ENCODE measurements at places on chromosomes 12 and 14.

GRCh38 chr14:100694579-100695422, 31.9 kb upstream of the DLK1 start:
- no peak for DNase-seq

- peak; percentile 6 for DNase-seq
Measured at GRCh38 chr14:52067873-52068614, 815 bp downstream of the NID2 start.

DNA sequence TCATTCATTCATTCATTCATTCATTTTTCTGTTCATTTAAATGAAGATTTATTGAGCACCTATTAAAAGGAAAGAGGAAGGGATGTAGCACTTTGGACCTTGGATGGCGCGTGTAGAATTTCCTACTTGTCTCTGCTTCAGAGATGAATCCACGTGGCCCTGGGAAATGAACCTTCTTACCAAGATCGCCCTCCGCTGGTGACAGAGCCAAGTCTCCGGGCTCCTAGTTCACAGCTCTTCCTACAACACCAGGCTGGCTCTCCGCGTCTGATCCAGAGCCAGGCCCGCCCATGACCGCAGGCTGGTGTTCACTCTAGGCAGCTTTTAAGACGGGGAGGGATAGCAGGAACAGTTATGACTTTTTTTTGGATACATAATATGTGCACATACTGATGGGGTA, 70.9 kb upstream of the PIWIL1 start:
- DNase-seq = no peak

DNA sequence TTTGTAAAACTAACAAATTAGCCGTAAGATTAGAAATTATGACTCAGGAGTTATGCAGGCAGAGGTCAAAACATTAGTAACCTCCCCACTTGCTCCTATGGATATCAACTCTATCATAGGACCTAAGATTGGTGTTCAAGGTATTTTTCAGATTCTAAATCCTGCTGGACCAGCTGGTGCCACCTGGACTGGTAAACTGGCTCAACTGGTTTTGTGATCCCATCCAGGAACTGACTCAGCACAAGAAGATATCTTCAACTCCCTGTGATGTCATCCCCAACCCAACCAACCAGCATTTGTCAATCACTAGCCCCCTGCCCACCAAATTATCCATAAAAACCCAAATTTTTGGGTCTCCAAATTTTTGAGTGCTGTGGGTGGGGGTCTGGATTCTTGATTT, 98.1 kb upstream of the OR4E1 start:
- DNase-seq = no peak

GRCh38 chr14:100866666-100867630, 36.6 kb downstream of the RTL1 start:
- DNase-seq = no peak

DNA sequence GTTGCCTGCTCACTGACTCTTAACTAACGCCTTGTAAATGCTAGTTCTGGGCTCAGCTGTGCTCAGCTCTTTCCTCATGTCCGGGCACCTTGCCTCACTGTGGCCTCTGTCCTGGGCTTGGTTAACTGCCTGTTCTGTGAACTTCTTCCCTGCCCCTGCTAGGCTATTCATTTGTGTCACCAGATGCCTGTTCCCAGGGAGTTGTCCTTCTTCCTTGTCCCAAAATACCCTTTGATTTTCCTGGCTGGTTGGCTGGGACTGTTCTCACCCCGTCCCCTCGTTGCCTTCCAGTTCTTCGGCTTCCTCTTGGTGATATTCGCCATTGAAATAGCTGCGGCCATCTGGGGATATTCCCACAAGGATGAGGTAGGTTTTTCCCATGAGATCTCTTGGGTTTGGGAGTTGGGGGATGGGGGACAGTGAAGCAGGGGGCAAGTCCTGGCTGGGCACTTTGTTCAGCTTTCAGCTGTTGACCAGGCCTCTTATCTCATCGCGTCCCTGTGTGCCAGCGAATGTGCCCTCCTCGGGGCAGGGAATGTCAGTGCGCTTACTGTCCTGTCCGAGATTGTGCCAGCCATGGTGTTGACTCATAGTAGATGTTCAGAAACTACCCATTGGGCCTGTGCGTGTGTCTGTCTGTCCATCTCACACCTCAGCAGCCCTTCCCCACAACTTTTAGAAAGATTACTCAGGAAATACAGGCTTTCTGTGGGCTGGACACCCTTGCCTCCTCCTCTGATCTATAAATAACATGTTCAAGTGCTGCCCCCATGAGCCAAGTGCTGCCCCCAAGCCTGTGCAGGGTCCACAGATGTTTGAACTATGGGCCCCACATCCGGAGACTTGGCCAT, 33.1 kb downstream of the CD9 start:
- DNase-seq = no peak

DNA sequence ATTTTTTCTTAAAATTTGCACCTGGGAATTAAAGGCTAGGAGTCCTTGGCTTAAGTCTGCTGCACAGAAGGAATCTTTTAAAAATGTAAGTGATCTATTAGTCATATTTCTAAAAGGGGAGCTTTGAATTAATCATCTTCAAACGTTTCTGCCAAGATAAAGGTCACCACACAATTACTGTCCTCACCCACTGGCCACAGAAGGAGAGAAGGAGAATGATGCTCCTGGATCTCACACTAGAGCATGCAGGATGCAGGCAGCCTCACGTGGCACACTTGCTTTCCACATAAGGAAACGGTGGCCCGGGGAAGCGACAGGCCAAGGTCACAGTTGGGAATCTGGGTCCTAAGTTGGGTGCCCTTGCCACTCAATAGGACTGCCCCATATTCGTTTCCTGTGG, 16.9 kb downstream of the PLEKHG7 start:
- no peak for DNase-seq

GRCh38 chr12:94254270-94254669, 105.9 kb downstream of the PLXNC1 start:
- DNase-seq = no peak

DNA sequence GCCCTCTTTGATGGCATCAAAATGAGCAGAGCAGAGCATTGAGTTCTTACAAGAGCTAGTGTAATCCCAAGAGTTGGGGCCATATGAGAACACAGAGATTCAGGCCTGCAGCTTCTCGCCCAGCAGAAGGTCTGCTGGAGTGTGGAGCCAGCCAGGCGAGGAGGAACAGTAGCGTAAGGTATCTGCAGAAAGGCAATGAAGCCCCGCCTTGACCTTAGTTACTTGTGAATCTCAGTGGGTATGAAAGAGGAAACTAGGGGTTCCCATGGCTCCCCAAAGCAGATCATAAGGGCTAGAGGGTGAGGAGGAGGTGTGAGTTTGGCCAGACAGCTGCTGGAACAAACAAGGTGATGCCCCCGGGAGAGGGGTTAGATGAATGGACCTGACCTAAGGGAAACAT, 49.4 kb downstream of the SLC8A3 start:
- no peak for DNase-seq

DNA sequence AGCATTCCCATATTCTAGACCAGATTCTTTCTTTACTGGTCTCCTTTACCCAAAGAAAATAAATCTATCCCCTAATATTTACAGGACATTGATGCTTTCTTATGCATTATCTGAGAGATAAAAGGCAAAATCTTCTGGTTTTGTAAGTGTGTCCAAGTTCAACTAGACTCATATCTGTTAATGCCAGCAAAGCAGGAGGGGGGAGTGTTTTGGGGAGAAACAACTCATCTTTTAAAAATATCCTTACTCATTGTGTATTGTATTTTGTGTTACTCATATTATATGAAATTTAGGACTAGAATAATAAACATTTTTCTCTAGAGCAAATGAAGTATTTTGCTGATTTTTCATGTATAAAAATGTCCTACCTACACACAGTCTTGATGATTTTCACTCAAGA, 54.8 kb downstream of the SAMD4A start:
- DNase-seq = no peak

DNA sequence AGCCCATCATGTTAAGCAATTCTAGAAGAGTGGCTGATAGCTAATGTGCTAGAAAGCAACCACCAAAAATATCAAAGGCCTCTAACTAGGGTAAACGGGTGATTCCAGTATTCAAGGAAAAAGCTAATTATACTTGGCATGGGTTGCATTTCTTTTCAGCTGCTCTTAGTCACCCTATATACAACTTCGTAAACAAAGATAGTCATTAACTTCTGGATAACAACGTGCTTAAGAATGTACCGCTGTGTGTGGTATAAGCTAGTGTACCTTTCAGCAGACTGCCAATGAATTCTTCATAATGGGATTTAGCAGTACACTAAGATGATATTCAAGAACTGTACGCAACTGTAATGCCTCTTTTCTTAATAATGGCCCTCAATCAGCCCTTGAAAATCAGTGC, 42.2 kb upstream of the SLC6A13 start:
- no peak for DNase-seq

DNA sequence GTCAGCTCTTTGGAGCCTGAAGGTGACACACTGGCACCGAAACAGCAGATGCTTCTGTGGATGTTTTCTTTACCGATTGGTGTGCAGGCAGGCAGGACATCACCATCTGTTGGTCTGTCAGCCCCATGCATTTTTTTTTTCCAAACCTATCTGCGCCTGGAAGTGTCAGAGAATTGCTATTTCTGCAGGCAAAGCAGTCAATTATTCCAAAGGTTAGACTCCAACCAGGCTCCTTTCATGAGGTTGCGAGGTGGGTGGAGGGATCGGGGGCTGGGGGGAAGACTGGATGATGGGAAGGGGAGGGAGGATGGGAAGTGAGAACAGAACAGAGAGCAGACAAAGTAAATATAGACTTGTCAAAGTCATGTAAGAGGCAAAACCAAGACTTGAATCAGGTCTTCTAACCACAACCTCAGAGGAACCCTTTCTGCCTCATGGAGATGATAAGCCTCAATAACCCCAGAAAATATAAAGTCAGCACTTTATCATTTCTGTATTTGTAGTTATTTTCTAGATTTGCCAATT, 117.7 kb downstream of the OTOGL start:
- DNase-seq = no peak

DNA sequence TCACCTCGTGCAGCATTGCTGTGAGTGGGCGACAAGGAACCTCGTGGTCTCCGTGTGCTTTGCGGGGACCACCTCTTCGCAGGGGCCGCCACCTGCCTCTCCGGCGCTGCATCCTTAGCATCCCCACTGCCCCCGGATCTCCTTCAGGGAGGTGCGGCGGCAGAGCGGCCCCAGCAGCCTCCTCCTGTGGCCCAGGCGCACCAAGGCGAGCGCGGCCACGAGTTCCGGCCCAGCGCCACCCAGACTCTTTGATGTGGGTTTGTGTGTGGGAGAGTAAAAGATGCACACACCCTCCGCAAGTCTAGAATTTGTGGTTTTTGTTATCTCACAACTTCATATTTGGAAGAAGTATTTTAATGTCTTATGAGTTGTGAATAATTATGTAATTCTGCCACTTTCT, 118.8 kb upstream of the DIO3 start:
- DNase-seq = peak; percentile 75

DNA sequence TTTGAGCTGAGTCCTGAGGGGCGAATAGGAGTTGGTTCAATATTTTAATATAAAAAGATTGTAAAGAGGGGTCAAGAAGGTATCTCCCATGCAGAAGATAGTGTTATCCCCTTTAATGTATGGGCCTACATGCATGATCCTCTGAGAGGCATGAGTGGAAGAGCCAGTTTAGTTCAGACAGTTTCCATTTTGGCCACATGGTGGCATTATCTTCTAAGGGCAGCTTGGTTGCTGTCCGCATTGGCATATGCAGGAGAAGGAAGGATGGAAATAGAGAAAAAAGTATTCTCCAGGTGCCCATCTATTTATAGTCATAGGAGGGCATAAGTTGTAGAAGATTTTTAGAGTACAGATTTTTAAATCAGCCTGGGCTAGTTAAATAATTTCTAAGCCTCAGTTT, 5.4 kb downstream of the SAMD4A start:
- peak; percentile 27 for DNase-seq

Measured in CD4-positive, alpha-beta T cell treated with Interleukin-12 subunit alpha and Interleukin-12 subunit beta, for 1 hour (primary cell).